ENCODE measurements at places on chromosomes 13 and 19.

DNA sequence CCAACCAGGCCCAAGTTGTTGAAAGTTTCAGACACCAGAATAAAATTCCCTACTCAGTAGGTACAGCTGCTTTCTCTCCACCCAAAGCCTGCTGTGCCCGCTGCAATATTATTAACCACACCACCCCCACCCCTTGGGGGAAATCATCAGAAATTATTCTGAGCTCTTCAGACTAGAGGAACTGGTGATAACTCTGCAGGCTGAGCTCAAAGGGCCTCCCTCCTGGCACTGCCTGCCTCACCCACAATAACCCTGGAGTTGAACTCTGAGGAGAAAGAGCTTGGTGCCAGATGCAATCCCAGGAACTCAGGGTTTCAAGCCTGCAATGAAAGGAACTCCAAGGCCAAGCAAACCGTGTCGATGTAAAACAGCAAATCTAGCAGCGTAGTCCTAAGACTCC is 381.7 kb upstream of the ZNF507 start:
- DNase-seq, result no peak

- no peak for DNase-seq
Measured at GRCh38 chr19:48496959-48497727, 14.5 kb downstream of the LMTK3 start.

GRCh38 chr19:17311455-17312188 is 2.3 kb downstream of the DDA1 start:
- DNase-seq, result no peak

DNA sequence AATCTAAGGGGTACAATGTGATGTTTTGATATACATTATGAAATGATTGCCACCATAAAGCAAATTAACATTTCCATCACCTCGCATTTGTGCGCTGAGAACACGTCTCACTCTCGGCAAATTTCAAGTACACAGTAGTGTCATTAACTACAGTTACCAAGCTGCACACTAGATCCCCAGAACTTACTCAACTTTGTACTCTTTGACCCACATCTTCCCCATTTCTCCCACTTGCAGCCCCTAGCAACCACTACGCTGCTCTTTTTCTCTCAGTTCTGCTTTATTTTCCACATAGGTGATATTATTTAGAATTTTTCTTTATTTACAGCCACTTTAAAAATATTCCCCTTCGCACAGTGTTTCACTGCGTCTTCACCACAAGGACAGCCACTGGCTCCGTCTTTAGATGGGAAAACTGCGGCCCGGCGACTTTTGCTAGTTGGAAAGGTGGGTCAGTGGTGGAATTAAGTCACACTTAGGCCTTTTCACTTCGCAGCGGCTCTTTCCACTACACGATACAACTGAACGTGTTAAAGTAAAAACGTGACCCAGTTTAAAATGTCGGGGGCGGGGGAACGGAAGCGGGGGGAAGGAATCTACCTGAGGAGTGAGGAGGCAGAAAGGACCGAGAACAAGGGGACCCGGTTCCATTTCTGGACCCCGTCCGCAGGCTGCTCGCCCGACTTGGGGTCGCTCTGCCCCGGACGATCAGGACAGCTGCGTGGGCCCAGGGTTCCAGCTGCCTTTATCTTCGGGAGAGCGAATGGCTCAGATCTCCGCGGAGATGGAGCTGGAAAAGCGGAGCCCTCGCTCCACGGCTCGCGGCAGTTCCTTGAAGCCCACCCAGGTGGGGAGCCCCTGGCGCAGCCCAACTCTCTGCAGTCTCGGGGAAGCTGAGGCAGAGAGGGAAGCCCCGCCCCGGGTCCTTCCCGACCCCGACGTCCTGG is 486.1 kb downstream of the UQCRFS1 start:
- DNase-seq, result no peak

GRCh38 chr13:44976196-44976595 is 13.1 kb downstream of the NUFIP1 start:
- DNase-seq, result no peak

DNA sequence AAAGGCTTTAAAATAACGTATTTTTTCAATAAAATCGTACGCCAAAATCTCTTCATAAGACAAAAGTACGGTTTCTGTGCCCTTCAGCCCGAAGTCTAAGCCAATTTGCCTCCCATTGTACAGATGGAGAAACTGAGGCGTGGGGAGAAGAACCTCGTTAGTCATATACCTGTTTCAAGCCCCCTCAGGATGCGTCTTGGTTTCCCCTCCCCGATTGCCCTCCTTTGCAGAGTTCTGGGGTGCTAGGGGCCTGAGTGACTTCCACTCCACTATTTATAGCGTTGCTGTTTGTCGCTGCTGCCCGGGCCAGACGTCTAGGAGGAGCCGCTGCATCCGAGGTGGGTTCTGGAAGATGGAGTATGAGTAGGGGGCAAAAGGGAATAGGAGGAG is 2.3 kb upstream of the LTBP4 start:
- DNase-seq, result no peak

DNA sequence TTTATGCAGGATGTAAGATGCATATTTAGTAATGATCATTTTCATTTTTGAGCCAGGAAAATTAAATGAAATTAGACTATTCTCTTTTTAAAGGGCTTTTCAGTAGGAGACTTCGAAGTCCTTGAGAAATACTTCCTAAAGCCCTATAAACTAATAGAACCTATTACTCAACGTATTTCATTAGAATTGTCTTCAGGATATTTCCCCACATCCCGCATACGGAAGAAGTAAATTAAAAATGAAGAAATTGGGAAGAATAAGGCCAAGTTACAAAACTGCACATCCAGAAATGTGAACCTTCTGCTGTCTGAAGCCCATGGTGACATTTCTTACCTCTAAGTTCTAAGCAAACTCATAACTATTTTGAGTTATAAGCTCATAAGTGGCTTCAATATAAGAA is 66.5 kb downstream of the RXFP2 start:
- no peak for DNase-seq

DNA sequence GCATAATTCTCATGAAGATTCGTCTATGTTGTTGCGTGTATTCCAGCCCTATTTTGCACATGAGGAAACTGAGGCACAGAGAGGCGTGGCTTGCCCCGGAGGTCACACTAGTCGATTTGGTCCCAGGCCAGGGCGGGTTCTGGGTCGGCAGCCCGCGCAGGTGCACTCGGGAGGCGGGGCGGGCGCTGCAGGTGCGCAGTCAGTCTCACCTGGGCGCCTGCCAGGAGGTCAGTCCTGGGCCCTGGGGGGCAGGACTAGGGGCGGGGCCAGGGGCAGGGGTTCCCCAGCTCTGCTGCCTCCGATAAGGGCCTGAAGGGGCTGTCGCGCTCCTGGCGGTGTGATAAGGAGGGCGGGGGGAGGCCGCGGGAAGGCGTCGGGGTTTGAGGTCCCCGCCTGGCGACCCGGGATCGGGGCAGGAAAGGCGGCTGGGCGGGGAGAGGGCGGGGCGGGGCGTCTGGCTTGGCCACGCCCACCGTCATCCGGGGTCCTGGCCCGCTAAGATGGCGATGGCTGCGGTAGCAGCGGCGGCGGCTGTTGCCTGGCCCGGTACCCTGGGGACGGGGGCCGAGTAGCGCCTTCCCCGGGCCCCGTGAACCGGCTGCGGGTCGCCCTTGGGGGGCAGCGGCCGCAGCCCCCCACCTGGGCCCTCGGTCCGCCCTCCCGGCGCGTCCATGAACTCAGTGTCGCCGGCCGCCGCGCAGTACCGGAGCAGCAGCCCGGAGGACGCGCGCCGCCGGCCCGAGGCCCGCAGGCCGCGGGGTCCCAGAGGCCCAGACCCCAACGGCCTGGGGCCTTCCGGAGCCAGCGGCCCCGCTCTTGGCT is at the start of gene ATG4D:
Gene ATG4D (plus strand): TSS at position 485 of the 822 bp plus-strand sequence. CDS start 187 bp downstream, at position 672.
- DNase-seq, result peak; percentile 94

GRCh38 chr19:29680447-29680846 is 15.2 kb downstream of the PLEKHF1 start:
- peak; percentile 64 for DNase-seq

DNA sequence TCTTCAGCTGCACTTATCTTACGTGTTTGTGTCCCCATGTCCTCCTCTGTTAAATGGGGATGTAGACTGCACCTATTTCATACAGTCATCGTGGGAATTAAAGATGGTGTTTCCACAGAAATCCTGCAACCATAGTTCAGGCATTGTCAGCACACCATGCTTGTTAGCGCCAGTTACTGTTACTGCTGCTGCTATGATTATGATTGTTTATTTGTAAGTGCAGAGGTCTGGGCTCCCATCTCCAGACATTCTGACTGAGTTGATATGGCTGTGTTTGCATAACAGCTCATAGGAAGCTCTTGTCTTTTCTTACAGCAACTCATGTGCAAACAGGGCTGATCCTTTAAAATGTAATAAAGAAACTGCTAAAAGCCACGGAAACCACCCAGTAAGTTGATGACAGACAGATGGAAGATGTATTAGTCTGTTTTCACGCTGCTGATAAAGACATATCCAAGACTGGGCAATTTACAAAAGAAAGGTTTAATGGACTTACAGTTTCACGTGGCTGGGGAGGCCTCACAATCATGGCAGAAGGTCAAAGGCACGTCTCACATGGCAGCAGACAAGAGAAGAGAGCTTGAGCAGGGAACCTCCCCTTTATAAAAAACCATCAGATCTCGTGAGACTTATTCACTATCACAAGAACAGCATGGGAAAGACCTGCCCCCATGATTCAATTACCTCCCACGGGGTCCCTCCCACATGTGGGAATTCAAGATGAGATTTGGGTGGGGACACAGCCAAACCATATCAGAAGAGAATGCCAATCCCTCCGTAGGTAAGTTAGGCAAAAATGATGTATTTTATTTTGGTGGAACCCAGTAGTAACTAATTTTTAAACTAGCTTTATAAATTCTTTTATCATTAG is 1.6 kb downstream of the ZSCAN5A start:
- no peak for DNase-seq

DNA sequence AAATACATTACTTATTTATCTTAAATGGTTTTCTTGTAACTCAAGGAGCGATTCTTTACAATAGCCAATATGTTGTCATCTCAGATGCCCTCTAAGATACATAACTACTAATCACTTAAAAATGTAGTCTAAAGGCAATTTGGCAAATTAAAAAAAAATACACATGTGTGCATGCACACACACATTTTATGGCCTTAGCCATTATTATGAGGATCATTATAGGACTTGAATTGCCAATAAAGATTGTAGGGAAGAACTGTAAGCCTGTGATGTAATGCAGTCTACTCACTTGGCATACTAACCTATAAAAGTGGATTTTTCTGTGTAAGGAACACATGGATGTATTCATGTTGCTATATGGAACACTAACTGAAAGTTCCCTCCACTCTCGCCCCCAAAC is 274.3 kb downstream of the SHISA2 start:
- no peak for DNase-seq

GRCh38 chr19:4801085-4801619 is 9.6 kb downstream of the FEM1A start:
- DNase-seq, result no peak

GRCh38 chr13:19673473-19674430 is 40.3 kb downstream of the MPHOSPH8 start:
- DNase-seq, result no peak

DNA sequence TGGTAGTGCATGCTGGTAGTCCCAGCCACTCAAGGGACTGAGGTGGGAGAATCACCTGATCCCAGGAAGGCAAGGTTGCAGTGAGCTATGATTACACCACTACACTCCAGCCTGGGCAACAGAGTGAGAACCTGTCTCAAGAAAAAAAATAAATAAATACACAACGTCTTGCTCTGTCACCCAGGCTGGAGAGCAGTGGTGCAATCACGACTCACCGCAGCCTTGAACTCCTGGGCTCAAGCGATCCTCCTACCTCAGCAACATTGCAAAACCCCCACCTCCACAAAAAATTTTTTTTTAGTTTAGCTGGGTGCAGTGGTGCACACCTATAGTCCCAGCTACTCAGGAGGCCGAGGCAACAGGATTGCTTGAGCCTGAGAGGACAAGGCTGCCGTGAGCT is 8.8 kb downstream of the TPM4 start:
- no peak for DNase-seq

DNA sequence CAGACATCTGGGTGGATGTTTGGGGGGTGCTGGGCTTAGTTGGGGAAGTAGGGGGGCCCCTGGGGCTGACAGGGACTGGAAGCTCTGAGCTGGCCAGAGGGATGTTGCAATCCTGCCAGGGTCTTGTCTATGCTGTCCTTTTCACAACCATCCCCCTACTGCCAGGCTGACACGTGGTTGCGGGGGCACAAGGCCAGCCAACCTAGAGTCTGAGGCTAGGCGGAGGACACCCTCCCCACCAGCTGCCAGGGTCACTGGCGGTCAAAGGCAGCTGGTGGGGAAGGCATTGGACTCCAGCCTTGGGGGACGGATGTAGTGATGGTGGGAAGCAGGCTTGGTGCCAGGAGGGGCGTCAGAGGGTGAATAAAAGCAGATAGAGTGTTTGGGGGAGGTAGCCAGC is 1.6 kb upstream of the APOC1 start:
- DNase-seq, result no peak

GRCh38 chr13:65679240-65679639 is 1550.9 kb downstream of the PCDH9 start:
- no peak for DNase-seq

GRCh38 chr19:42301646-42302203 is at the start of gene PRR19:
Gene PRR19, plus strand, starts transcription at chr19:42302132. Its CDS starts 7,453 bp downstream, at chr19:42309585.
- DNase-seq, result no peak

DNA sequence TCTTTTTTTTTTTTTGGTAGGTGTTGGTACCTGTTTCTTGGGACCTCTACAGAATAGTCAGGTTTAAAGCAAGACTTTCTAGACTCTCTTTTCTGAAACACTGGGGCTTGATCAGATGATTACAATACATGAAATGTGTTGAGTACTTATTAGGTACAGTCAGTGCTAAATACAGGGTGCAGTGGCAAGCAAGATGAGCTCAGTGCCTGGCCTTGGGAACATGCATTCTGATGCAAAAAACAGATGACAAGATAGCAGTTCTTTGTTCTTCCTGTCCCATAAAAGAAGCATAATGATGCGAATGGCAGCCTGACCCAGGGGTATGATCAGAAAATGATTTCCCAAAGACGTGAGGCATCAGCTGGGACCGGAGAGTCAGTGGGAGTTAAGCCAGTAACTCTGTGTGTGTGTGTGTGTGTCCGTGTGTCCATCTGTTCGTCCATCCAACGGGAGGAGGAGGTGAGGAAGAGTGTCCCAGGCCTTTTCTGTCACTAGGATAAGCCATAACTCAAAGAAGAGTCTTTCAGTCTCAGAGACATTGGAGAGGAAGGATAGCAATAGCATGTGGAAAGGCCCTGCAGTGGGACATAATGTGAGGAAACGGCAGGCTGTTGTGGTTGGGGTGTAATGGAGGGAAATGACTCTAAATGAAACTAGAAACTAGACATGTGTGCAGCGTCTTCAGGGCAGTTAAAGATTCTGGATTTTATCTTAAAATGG is 32.2 kb downstream of the SLAIN1 start:
- DNase-seq, result no peak

DNA sequence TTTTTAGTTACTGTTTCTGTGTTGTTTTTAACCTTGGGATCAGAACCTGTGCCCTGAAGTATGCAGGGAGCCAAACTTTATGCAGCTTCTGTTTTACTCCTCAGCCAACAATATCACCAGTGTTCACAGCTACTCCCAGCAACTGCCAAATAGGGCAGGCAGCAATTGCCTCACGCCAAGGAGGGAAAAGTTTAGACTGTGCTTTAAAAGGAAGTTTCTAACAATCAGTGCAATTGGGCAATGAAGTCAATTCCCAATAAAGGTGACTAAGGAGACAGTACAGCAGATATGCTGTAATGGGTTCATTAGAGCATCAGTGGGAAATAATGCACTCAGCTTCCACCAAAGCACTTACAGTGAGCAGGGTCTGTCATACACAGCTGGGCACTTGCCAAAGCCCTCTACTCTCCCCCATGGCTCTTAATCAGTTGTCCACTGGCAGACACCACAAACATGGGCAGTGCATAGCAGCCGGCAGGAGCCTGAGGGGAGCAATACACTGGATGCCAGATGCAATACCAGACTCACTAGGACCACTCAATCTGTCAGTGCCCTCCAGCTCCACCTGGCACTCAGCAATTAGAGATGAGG is 19.3 kb downstream of the ENOX1 start:
- no peak for DNase-seq

GRCh38 chr13:111537843-111538499 is 217.5 kb downstream of the TEX29 start:
- no peak for DNase-seq

All from Peyer's patch (tissue), 4 donors.